ENCODE measurements at places on chromosomes 16 and 17.

DNA sequence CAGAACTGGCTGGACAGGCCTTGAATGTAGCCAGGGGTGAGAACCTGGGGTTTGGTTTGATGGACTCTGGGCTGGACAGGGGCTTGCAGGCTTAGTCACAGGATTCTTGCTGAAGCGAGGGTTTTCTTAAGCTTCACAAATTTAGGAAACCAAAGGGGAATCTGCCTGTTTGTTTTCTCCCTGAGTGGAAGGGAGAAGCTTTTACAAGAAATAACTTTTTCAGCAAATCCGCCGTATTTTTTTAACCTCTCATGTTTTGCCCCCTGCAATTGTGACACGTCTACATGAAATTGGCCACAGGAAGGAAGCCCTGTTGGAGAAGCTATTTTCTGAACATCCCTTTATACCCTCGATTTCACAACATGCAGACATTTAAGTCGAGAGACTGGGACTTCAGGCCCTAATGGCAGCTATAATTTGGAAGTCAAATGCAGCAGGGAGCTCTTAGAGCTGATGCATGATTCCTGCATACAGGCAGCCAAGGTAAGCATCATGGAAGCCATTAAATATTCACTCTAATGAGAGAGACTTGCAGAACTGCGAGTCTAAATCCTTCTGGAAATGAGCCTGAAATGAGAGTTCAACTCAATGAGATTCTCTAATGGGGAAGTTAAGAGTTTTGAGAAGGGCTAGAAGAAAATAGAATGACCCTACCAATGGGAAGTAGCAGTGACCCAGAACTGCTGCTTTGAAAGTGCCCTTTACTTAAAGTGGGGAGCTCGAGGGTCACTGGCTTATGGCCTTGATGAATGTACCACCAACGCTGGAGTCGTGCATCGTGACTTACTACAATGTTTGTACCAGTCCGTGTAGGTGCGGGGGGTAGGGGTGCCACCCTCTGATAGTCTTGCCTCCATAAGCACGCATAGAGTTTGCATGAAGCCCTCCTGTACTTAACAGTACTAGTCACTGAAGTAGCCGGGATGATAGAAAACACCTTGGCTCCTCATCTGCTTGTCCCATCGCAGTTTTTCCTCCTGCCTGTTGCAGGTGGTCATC, 45.1 kb upstream of the IRF8 start:
- DNase-seq: no peak

DNA sequence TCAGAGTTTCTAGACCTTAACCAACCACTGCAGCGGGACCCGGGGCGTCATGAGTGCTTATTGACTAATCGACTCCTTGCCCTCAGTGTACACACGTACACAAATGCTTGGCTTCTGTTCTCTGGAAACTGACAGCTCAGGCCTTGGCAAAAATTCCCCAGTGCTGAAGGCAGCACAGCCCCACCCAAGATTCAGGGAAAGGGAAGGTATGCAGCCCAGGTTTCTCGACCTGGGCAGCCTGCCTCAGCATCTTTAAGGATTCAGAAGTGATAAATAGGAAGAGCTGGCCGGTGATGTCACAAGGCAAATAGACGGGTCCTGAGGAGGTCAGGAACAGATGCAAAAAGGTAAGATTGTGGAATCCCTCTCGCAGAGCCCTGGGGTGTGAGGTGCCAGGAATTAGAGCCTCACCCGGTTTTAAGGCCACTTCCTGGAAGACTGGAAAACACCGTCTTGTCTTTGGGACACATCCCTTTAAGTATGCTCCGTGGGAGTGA, 9.0 kb upstream of the CDH3 start:
- no peak for DNase-seq

- DNase-seq: no peak
These were observed 4.1 kb downstream of the CAPN15 start for GRCh38 chr16:531494-532125.

DNA sequence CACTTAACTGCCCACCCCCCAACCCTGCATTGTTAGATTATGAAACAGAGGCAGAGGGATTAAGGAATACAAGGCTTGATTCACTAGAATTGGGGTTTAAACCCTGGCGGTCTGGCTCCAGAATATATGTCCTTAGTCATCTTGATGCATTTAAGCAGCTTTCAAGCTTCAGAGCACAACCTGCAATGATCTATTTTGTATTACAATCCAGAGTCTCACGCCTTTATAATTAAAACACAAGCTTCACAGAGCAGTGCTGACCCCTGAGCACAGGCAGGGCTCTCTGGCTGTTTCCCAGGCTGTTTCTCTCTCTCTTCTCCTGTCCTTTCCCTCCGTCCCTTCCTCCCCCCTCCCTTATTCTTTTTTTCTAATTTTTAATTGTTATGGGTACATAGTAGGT, 209.1 kb downstream of the SPECC1 start:
- no peak for DNase-seq

DNA sequence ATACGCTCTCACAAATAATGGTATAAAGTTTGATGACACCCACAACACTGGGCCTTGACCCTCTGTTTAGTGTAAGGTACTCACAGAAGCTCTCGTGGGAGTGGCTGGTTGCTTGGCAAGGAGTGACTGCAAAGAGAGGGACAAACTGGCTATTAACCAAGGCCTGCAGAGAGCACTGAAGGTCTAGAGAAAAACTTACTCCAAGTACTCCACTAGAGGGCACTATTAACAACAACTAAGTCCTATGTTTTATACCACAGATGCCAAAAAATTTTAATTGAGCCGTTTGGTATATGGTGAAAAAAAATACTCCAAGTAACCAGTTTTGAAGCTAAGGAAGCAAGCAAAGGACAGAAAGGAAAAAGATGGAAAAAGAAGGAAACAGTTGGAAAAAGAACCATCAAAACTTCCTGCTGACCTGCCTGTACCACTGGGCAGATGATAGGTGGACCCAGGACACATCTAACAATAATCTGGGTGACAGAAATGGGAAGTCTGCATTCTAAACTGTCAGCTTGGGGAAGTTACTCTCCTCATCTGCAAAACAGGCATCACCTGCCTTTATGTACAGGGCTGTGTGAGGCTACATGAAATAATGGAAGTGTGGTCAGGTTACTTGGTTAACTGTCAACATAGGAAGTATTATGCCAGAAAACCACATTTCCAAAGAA, 23.2 kb downstream of the DYNC1LI2 start:
- peak; percentile 65 for DNase-seq

DNA sequence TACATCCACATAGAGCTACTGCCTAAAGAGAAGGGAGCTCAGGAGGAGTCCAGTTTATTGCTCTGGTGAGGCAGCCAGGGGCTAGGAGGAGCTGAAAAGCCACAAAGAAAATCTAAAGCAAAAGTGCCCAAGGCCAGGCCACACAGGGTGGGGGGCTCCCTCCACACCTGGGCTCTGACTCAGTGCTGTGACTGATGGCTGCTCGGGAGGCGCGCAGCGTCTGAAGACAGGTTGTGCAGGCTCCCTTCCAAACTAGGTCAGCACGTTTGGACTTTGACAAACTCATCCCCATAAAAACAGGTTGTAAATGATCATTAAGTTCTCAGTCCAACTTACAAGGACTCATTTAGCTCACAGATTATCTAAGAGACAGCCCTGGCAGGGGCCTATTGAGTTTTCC, 22.2 kb upstream of the LCMT1 start:
- DNase-seq: no peak

DNA sequence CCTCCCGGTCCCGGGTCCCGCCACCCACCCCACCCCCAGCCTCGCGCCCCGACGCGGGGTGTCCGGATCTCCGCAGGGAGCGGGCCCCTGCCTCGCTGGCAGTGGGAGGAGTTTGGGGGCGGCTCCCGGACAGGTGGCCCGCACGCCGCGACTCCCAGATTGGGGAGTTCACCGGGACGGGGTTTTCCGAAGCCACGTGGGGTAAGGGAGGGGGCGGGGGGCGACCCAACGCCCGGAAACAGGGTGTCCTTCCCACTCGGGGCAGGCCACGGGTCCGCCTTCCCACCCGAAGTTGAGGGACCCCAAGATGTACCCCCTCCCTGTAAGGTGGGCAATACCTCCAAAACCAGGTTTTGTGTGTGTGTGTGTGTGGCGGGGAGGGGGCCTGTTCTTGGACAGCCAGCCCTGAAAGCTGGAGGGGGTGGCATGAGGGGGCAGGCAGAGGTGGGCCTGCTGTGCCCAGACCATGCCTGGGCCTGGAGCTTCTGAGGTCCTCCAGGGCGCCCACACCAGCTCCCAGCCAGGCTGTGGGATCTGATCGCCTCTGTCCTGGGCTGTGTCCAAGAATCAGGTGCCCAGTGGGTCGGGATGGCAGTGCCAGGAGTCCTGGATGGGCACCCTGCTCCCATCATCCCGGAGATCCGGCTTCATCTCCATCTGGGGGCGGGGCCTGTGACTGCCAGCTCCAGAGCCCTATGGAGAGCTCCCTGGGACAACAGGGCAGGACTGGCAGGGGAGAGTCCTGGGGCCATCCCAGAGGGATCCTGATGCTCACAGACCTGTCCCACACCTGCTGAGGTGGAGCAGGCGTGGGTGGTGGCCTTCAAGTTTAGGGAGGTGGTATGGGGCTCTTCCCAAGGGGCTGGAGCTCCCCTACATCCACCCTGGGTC, 767 bp downstream of the SYNGR2 start:
- DNase-seq: peak; percentile 91

- DNase-seq: peak; percentile 88
These were observed 7.6 kb downstream of the SGCA start for GRCh38 chr17:50173335-50173941.

DNA sequence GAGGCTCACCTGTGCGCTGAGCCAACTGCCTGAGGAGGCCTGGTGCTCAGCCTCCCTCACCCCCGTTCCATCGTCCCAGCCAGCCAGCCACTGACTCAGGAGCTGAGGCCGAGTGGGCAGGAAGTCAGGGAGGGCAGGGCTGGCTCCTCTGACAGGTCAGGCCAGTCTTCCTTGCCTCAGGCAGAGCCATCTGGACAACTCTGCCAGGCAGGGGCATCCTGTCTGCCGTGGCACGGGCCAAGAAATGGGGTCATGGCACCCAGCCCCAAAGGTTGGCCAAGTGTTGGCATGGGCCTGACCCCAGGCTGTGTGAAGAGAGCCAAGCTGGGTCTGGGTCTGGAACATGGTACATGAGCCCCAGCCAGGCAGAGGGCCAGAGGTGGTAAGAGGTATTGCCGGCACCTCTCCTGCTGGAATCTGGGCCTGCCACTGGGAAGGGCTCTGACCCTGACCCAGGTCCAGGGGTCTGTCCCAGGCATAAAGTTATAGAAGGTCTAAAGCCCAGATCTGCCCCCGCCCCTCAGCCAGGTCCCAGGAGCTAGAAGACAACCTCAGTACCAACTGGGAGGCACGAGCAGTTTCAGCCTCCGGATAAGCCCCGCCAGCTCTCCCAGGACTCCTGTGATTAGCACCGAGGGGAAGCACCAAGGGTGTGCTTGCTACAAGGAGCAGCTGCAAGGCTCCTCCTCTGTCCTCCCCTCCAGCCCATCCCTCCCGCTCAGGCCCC, 2.5 kb upstream of the VASN start:
- DNase-seq: peak; percentile 67

DNA sequence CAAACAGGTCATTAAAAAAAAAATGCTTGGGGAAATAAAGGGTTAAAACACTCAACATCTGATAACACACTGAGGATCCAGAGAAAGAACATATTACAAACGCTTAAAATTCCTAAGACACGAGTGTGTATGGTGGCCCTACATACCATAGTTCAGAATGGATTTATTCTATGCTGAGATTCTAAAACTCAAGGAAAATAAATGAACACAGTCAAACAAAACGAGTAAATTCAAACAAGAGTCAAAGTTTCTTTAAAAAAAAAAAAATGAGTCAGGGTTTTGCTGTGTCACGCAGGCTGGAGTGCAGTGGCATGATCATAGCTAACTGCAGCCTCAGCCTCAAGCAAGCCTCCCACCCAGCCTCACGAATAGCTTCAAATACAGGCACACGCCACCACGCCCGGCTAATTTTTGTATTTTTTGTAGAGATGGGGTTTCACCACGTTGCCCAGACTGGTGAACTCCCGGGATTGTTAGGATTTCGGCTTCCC, 17.4 kb downstream of the CRK start:
- DNase-seq: no peak

GRCh38 chr16:85762970-85763369, 12.1 kb upstream of the C16orf74 start:
- DNase-seq: no peak

GRCh38 chr17:35612924-35613521, 25.9 kb downstream of the AP2B1 start:
- DNase-seq: peak; percentile 39

- no peak for DNase-seq
These were observed 2.0 kb upstream of the NTAN1 start for GRCh38 chr16:15057681-15058417.

DNA sequence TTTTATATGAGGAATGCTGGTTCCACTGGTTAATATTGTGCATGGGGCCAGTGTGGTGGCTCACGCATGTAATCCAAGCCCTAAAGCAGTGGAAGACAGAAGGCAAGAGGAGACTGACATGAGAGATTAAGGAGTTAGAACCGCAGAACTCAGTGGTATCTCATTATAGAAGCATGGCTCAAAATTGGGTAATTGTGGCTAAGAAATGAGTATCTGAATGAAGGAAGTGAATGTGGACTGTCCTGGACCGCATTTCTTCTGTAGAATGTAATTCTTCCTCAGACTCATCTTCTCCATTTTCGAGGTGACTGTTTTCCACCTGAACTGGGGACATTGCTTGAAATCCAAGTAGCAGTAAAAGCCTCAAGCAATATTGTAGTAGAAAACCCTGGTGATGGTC, 42.6 kb upstream of the CDR2 start:
- no peak for DNase-seq

DNA sequence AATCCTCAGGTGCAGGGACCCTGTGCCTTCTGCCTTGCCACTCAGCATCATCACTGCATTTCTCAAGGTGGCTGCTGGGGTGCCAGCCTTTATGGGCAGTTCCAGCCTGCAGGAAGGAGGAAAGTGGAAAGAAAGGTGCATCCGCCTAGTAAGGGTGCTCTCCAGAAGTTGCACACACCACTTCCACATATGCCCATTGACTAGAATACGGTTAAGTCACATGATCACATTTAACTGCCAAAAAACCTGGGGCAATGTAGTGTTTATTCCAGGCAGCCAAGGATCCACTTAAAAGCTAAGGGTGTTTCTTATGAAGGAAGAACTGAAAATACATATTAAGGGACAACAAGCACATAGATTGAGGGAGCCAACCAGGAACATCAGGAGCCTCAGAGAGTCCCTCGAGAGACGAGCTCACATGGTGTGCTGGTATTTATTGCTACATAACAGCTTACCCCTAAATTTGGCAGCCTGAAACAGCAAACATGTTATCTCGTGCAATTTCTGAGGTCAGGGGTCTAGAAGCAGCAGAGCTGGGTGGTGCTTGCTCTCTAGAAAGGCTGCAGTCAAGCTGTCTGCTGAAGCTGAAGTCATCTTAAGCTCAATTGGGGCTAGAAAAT, 52.0 kb upstream of the MMP2 start:
- no peak for DNase-seq

GRCh38 chr16:15928261-15929104, 20.9 kb upstream of the ABCC1 start:
- no peak for DNase-seq
